Stimulated activated CD8-positive, alpha-beta memory T cell treated with anti-CD3 and anti-CD28 coated beads, Interleukin-15, amount 100 ng/mL, for 1 hour (primary cell): ENCODE measurements at places on chromosomes 2 and 18.

GRCh38 chr2:241795021-241795999 is 13.7 kb upstream of the NEU4 start:
- DNase-seq: no peak

DNA sequence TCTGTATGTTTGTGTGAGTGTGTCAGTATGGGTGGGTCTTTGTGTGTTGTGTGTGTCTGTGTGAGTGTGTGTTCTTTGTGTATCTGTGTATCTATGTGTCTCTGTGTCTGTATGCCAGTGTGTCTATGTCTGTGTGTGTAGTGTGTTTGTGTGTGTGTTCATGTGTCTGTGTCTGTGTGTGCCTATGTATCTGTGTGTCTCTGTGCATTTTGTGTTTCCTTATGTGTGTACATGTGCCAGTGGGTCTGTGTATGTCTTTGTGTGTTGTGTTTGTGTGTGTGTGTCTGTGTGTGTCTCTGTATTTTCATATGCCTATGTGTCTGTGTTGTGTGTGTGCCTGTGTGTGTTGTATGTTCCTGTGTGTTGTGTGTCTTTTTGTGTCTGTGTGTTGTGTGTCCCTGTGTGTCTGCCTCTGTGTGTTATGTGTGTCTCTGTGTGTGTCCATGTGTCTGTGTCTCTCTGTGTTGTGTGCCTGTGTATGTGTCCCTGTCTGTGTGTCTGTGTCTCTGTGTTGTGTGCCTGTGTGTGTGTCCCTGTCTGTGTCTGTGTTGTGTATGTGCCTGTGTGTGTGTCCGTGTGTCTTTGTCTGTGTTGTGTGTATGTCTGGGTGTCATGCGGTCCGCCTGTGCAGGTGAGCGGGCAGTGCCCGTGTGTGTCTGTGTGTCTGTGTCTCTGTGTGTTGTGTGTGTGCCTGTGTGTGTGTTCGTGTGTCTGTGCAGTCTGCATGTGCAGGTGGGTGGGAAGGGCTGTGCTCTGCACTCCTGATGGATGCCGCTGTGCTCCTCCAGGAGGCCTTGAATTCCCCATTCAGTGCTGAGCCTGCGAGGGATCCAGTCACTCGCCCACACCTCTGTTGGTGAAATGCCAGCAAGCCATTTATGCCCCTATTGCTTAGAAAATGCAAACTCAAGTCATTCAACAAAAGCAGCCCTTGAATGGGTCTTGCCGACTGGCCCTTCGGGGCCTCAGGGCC is 37.4 kb downstream of the KLHL29 start:
- no peak for DNase-seq

- DNase-seq: no peak
These were observed 12.4 kb upstream of the DTNB start for GRCh38 chr2:25685741-25686140.

GRCh38 chr18:75211002-75211621 is 515 bp downstream of the TSHZ1 start:
- no peak for DNase-seq

DNA sequence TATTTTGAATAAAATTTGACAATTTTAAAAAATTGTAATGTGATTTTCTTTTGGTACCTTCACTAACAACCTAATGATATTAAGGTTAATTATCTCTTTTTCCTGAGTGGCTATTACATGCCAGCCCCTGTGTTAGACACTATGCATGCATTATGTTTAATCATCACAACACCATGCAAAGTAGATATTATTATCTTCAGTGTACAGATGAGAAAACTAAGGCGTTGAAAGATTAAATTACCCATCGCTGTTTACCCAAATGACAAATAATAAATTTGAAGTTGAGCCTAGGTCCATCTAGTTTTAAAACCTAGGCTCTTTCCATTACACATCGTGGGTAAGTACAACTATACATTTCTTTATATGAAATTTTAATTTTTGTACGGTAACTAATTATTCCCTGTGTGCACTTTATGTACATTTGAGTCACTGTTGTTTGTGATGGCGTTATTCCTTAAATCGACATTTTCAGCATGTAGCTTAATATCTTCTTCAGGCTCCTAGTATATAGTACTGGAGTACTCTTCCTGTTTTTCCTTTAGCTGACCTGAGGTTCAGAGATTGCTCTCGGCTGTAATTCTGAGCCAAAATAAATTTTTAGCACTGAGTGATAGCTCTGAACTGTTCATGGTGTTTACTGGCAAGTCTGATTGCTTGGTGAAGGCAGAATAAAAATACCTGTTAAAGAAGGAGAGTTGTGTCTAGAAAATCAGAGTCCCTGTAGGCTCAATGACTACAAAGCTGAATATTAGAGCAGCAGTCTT is 13.9 kb upstream of the MBD2 start:
- no peak for DNase-seq

DNA sequence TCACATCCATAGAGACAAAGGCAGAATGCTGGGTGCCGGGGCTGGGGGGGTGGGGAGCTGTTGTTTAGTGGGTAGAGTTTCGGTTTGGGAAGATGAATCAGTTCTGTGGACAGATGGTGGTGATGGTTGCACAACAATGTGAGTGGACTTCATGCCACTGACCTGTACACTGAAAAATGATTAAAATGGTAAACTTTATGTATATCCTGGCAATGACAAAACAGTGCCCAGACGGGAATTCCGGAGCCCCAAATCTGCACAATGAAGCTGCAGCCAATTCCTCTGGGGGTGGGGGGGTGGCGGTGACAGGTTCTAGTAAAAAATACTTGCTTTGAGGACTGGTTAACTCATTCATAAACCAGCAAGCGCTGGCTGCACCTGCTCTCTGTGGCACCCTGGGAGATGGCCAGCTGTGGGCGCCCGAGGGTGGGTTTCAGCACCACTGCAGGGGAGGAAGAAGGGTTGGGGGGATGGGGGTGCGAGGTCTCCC is 81.8 kb upstream of the HPCAL1 start:
- DNase-seq: no peak

GRCh38 chr2:124959581-124959980 is 934.5 kb downstream of the CNTNAP5 start:
- DNase-seq: no peak

DNA sequence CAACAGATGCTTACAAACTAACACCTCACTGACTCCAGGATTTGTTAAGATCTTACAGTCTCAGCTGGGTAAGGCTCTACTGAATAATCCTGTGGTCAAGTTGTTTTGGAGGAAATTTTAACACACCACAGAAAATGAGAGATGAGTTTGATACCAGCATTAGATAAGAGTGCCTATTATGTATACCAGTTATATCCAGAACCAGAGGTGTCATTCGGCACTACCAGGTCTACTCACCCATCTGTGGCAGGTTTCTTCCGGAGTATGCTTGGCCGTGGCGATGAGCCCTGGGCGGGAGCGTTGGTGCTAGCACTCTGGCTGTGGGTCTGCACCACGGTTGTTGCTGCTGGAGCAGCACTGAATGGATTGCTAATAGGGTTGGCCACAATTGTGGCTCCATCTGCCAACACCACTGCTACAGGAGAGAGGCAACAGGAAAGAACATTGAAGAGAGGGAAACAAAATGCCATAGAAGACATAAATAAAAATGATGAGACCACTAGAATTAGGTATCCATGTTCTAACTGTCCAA is 41.2 kb downstream of the SAP130 start:
- no peak for DNase-seq

DNA sequence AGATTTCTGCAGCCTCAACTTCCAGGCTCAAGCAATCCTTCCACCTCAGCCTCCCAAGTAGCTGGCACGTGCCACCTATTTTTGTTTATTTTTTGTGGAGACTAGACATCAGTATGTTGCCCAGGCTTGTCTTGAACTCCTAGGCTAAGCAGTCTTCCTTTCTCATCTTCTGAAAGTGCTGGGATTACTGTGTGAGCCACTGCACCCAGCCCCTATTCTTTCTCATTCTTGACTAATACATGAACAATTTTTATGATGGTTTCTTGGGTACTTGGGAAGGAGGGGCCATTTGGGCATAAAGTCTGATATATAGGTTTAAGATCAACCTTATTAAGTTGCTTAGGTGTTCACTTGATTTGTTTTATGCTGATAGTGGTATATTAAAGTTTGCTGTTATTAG is 26.2 kb downstream of the EPC2 start:
- DNase-seq: no peak

DNA sequence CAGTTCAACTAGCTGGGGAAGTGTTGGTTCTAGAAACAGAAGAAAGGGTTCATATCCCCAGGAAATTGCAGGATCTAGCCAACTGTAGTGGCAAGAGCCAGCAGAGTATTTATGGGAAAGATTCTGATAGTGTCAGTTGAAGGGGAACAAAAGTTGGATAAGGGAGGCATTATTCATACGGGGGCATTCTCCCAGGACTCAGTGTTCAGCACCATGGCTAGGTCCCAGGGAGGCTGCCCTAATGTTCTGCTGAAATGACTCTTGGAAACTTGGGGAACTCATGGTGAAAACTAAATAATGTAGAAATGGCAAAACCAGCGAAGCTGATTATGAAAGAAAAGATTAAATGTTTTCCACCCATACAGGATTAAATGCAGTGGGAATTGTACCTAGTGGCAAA is 543.7 kb downstream of the TRIB2 start:
- no peak for DNase-seq

DNA sequence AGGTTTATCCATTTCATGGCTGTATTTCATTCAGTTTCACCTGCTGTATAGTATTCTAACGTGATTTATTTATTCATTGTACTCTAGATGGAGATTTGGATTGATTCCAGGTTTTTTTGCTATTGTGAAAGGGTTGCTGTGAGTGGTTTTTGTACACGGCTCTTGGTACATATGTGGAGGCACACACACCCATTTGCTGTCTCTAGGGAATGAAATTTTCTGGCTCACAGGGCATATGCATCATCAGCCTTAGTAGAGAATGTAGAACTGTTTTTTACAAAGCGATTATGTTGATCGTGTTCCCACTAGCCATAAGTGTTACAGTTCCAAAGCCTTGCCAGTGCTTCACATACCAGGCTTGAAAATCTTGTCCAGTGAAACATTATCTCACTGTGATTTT is 5.1 kb downstream of the SPTBN1 start:
- DNase-seq: no peak

- no peak for DNase-seq
These were observed 10.5 kb upstream of the CYP26B1 start for GRCh38 chr2:72157871-72158771.

DNA sequence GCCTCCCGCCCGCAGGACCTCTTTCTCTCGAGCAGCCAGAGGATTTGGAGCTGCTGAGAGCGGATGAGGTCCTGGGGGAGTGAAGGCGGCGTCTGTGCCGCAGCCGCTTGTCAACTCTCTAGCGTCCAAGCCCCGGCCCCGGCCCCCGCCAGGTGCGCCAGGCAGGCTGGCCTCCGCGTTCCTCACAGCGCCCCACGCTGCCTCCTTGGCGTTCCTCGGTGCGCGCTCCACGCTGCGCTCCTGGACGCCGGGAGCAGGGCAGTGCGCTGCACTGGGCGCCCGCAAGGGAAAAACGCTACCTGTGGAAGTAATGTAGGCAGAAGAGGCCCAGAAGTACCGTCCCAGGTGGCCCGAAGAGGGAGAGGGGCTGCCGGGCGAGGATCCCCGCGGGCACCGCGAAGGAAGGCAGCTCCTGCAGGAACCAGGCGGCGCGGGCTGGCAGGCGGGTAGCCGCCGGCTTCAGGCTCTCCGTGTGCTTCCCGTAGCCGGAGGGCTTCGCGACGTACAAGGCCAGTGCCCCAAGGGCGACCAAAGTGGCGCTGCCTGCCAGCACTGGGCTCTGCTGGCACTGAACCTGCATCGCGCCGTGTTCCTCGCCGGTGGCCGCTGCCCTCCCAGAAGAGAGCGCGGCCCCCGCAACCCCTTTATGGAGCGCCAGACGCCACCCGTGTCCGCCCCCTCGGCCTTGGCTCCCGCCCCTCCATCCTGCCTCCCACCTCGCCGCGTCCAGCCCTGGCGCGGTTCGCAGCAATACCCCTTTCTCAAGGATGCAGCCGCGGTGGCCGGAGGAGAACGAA is at the start of gene SRD5A2:
SRD5A2 (minus strand) TSS at position 618 of the 797 bp plus-strand sequence; CDS start at position 580, 38 bp downstream.
- no peak for DNase-seq

- DNase-seq: no peak
These were observed 242.2 kb downstream of the CDH20 start for GRCh38 chr18:61575419-61575818.

DNA sequence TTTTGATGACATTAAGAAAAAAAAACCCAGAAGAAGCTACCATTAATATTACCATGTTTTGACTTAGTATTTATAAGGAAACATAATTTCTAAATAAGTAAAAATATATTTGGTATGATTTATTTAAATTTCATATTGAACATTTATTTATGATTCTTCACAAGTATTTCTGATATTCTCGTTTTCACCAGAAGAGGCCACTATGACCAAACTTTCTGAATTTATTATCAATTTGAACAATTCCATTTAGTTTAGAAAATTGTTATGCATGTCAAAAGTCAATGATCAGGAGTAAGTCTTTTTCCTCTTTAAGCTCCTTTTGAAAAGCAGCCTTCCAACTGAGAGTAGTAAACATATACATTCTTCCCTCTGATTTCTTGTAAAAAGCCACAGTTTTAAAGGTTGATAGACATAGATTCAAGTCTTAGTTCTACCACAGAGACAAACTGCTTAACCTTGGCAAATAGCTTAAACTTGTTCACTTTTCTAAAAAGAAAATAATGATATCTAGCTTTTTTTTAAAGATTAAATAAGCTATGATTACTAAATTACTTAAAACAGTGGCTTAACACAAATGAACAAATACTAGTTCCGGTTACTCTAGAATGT is 329.9 kb downstream of the TRIB2 start:
- no peak for DNase-seq

DNA sequence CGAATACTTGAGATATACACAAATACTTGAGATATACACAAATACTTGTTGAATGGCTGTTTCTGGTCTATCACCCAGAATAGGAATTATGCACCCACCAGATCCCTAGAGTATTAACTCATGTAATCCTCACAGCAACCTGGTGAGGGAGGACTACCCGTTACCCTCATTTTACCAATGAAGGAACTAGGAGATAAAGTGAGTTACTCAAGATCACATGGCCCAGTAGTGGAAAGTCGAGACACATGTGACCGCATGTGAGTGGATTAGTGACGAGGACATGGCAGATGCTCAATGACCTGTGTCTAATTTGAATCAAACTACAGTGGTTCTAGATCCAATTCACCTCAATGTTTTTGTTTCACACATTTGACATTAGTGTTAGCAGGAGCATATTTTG is 2.4 kb downstream of the MOGAT1 start:
- no peak for DNase-seq

DNA sequence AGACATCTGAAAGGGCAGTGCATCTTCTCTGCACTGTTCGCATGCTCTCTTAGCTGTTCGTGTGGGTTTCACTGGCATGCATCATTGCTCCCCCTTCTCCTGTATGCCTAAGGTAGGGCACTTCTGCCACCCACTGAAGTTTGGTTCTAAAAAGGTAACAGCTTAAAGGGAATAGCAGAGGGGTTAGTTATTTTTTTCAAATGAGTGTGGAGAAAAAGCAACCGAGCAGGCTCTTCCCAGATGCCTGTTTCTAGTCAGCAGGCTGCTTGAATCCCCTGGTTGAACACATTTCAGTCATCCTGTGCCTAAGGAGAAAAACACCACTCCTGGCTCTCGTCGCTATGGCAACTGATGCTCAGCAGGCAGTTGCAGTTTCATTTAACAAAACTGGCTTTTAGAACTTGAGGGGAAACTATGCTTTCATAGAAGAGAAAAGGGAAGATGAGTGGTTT is 69.8 kb upstream of the GALNT3 start:
- DNase-seq: no peak
